ENCODE measurements at places on chromosomes 12 and 14.

DNA sequence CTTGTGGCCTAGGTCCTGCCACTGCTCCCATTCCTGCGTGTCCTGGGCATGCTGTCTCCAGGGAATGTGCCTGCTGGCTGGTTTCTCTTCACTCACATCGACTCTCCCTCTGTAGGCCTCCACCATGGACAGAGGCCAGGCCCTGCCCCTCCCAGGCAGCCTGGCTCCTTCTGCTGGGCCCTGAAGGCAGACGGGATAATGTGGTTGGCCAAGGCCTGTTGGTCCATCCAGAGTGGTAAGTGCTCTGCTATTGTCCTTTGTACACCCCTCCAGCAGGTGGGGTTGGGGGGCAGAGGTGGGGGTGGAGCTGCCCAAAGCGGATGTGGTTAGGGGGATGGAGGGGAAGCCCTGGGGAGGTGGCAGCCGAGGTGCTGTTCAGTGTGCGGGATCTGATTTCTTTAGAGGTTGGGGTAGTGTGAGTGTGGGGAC lies 9.5 kb upstream of the NR4A1 start:
- peak; percentile 59 for DNase-seq

GRCh38 chr12:51371295-51371953 lies 19.8 kb downstream of the GALNT6 start:
- DNase-seq = peak; percentile 97

GRCh38 chr14:104110491-104111209 lies 25.1 kb downstream of the ASPG start:
- no peak for DNase-seq

- no peak for DNase-seq
Observed at GRCh38 chr12:12546314-12546772, 16.3 kb downstream of the DUSP16 start.

GRCh38 chr14:95216008-95216407 lies 58.7 kb upstream of the DICER1 start:
- DNase-seq = no peak

DNA sequence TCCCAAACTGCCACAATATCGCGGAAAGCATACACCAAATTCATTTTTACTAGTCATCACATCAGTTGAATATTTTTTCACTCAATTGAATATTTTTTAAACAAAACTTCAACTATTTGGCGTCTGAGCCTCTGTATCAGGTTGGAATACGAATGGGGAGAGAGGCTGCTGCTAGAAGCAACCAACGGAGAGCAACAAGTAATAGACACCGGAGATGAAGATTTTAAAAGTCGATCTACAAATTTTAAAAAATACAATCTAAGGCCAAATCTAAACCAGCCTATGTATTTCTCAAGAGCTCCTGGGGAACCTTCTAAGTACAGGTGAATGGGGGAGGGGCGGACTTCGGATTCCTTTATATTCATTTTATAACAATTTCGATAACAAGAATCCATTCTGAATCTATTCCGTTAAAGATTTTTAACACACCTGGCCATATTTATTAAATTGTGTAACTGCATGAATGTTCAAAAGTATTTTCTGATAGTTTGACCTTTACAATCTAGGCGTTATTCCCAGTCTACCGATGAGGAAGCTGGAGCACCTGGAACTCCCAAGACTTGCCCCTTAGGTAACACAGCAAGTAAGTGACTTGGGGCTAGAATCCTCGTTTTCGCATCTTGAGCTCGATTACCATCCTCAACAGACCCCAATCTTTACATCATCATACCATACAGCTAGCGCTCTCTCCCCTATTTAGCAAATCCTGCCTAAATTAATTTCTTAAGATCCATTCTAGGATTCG lies 1.2 kb downstream of the GNPNAT1 start:
- DNase-seq = no peak
